ENCODE measurements at places on chromosomes 7 and 10.

DNA sequence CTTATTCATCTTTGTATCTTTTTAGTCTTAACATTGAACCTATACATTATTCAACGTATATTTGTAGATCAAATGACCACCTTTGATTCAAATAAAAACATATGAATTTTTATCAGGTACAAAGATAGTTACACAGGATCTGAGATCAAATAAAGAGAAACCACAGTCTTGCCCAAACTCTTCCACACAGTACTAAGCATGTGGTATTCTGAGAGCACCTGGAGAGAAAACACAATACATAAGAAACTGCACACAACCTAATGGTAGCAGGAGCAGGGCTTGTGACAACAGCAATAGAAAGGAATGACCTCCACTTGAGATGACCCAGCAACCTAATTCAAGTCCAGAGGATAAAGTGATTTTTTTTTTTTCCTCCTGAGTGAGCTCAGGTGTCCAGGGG is 6.5 kb upstream of the WASL start:
- DNase-seq, result no peak

DNA sequence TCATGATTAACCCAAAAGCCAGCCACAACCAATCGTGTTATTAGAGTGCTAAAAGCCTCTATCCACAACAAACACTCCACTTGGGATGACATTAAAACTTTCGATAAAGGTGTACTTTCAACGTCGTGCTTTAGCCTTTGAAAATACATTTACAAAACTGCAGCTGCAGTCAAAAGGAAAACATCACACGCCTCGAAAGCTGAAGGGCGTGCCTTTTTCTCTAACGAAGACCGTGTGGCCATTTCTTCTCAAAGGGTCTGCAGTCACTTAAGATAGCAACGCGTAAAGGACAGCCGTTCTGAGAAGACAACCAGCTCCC is 1.1 kb downstream of the ARHGAP12 start:
- no peak for DNase-seq

DNA sequence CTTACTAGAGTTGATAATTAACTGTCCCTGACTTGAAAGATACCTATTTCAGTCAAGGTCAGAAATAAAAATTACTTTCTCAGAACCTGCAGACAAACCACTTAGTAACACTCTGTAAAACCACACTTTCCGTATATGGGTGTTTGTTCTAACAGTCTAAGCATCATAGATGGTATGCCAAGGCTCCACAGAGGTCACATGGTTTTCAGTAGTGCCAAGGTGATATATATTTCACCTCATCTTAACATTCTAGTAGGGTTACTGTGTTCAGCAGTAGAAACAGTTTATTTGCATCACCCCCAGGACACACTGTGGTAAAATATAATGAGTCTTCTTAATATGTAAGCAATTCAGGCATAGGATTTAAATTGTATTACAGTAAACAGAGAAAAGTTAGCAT is 61.5 kb downstream of the KCND2 start:
- no peak for DNase-seq

- no peak for DNase-seq
These were observed 43.7 kb downstream of the PCLO start for GRCh38 chr7:83119026-83119382.

GRCh38 chr7:122290476-122290875 is 14.1 kb downstream of the FEZF1 start:
- no peak for DNase-seq

DNA sequence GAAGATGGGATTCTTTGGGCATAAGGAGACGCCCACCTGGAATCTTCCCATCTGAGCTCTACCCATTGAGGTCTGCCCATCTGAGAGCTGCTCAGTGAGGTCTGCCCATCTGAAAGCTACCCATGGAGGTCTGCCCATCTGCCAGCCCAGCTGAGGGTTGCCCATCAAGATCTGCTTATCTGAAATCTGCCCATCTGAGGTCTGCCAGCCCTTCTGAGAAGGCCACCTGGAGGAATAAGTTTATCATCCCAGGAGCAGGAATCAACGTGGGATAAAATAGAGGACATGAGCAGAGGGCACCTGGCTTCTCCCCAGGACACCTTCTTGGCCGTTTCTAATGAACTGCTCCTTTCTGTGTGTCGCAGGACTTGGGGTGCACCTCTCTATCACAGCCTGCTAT is 35.3 kb upstream of the PDZD8 start:
- DNase-seq, result no peak

DNA sequence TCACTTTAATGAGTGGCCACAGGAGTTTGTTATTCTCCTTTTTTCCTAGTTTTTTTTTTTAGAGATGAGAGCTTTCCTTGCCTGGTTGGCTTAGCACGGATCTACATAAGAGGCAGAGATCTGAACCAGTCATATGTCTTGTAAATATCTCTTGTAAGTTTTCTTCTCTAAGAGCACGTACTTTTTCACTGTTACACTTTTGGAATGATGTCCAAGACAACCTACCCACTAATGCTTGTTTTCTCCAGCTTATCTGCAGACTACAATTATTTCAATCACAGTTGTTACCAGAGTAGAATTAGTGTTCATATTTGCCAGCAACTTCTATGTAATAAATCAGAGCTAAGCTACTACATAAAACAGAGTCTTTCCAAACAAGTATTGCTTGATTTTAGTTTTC is 444.6 kb downstream of the KCNMA1 start:
- DNase-seq, result no peak

- DNase-seq, result no peak
These were observed 106.3 kb downstream of the VTI1A start for GRCh38 chr10:112553315-112553714.

DNA sequence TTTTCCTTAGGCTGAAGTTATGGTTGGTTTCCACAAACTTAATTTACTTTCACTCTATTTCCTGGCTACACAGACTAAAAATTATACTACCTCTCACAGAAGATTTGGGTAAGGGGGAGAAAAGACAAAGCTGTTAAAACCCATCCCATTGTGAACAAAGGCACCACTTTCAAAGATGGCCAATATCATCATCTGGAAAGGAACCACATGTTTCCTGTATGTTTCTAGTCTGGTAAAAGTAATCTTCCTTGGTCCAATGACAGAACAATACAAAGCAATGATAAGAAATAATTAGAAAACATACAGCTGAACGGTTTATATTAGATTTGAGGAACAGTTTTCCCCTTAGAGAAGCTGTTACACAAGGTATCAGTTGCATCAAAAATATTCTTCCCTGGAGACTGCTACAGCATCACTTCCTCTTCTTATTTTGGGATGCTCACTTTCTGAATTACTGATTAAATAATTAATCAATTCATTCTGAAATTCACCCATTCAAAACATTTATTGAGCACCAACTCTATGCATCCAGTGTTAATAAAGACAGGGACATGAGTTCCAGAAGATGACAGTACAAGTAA is 8.5 kb upstream of the SFR1 start:
- no peak for DNase-seq

DNA sequence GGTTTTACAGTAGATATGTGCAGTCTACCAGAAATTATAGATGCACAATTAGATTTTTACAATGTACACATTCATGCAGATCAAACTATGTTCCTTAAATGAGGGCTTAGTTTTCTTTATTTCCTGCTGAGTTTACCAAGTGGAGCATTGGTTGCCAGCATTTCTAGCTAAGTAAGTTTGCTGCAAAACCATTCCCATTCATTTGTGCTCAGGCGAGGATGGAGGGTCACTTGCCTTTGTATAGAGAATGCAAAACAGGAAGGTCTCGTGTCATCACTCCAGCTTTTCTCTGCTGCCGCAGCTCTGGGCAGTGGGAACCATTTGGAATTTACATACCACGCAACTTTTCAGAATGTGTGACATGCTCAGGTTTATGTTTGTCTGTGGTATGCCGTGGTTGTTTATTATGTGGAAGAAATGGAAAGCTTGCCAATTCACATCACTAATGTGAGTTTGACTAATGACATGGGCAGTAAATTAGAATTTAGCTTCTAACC is 198.6 kb downstream of the TRIL start:
- no peak for DNase-seq

GRCh38 chr7:133165001-133165400 is 83.1 kb upstream of the CHCHD3 start:
- DNase-seq, result no peak

- no peak for DNase-seq
These were observed 5.9 kb upstream of the GPER1 start for GRCh38 chr7:1081931-1082401.

- DNase-seq, result no peak
These were observed 608.3 kb upstream of the FOXK1 start for GRCh38 chr7:4073750-4074149.

DNA sequence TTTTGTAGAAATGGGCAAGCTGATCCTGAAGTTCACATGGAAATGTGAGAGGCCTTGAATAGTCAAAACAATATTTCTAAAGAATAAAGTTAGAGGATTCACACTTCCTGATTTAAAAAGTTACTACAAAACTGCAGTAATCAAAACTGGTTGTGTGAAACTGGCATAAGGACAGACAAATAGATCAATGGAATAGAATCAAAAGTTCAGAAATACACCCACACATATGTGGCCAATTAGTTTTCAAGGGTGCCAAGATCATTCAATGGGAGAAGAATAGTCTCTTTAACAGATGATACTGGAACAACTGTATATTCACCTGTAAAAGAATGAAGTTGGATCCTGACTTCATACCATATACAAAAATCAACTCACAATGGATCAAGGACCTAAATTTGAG is 27.7 kb downstream of the DNAJC9 start:
- DNase-seq, result no peak

GRCh38 chr10:79429751-79430150 is 15.7 kb downstream of the ZCCHC24 start:
- DNase-seq, result no peak

Data from fibroblast of the aortic adventitia (primary cell).